Tongue (tissue), 3 donors: ENCODE measurements at places on chromosomes 4 and X.

DNA sequence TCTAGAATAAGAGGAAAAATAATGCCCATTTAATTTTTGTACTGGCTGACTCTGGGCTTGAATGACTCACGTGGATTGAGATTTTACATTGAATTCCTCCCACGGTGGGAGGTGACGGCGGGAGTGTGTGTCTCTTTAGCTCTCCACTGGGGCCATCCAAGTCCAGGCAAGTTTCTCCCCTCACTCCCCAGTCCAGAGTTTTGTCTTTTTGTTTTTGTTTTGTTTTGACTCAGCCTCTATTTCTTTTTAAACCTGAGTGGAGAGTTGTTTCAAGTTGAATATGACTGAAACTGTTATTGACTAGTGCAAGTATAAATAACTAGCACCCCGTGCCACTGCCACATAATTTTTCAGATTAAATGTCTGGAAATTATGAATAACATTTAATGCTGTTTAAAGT, 13.6 kb downstream of the CHST7 start:
- DNase-seq: no peak

GRCh38 chr4:152044331-152045036, 283.7 kb upstream of the GATB start:
- no peak for DNase-seq

DNA sequence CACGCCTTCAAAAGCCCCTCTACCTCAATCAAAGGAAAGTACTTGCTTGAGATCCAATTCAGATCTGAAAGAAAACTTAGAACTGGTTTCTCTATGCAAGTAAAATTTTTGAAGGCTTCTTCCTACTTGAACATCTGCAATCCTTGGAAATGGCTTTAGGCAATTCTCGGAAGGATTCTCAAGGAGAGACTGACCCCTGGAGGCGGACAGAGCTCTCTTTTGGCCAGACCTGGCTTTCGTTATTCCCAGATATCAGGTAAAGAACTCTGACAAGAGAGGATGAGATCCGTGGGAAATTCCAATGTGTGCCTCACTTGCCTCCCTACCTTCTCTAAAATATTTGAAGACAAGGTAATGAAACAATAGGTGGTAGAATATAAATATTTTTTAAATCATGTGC, 670.3 kb upstream of the FAM241A start:
- peak; percentile 75 for DNase-seq

GRCh38 chr4:54495091-54495490, 162.7 kb upstream of the KIT start:
- no peak for DNase-seq

- no peak for DNase-seq
Measured at GRCh38 chr4:55744369-55744768, 75.2 kb upstream of the EXOC1L start.

DNA sequence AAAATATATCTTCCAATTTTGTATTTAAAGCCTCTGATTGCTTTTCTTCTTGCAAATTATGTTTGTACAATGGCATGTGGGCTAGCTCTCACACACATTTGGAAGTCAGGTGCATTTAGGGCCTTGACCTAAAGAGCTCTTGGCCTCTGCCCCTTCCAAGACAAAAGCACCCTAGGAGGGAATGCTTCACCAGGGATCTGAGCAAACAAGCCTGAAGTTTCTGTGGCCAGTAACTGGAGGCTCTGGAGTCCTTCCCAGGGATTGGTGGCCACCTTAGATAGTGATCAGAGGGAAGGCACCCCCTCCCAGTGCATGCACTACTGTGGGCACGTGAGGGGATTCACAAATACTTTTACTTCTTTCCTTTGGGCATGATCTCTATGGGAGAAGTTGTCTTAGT, 60.3 kb upstream of the DIPK2B start:
- DNase-seq: no peak

DNA sequence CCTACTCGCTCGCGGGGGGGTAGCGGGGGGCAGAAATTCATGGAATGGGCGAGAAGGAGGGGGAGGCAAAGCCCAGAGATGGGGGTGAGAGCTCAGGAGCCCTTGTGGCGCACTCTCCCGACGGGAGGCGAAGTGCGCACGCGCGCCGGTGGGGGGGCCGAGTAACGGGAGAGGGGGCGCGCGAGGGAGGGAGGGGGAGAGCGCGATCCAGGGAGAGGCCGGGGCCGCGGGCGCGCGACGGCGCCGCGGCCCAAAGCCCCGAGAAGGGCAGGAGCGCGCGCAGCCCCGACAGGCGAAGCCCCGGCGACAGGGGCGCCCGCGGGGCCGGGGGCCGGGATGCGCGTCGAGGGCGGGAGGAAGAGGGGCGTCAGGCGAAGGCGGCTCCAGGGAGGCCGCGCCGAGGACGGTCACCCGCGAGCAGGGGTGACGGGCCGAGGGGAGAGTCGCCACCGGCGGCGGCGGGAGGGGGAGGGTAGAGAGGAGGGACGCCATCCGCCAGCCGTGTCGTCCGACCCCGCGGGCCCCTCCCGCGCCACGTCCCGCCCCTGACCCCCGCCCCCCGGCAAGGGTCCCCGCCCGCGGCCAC, 421 bp downstream of the MECP2 start:
- DNase-seq: peak; percentile 90
